ENCODE measurements at places on chromosomes 6 and 20.

- DNase-seq, result no peak
These were observed 101.6 kb upstream of the FRMD1 start for GRCh38 chr6:168180548-168181011.

- DNase-seq, result no peak
These were observed 6.1 kb upstream of the PSORS1C2 start for GRCh38 chr6:31144970-31145340.

GRCh38 chr20:62365814-62366369 lies 1.2 kb downstream of the LAMA5 start:
- DNase-seq, result no peak

DNA sequence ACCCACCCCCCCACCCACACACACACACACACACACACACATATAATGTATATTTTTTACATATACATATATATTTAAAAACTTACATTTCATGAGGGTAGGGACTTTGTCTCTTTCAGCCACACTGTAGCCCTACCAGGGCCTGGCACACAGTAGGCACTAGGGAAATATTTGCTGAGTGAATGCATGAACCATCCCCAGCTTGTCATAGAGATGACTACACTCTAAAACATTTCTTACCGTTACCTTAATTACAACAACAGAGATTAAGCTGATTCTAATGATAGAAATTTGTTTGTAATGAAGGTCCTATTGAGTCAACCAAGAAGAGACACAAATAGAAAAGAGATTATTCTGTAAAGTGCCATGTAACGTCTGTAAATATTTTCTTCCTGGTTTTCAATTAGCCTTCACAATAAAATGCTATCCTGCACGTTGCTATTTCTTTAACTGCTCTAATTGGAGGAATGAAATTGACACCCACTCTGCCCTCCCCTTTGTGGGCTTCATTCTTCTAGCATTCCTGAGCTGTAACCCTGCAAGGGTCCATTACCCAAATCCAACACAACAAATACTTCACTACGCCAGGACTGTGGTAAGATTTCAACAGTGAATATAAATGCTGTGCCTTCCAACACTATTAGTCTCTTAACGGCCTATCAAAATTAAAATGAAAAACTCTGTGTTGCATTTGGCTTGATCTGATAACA lies 30.8 kb downstream of the SIM1 start:
- DNase-seq, result no peak

GRCh38 chr6:43979525-43979924 lies 147.7 kb downstream of the MRPL14 start:
- DNase-seq, result no peak

DNA sequence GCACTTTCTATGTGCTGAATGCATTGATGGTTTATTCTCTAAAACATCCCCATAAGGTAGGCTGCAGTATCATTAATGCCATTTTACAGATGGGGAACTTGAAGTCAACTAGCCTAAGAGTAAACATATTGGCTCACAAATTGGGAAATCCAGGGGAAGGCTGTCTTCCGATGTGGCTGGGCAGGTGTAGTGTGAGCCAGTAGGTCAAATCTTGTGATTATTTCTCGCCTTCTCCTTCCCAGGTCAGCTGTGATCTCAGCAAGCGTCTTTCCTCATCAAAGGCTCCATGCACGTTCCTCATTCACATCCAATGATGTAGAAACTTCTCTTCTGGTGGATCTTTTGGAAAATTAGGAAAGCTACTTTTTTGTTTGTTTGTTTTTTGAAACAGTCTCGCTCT lies 94.1 kb upstream of the SHLD1 start:
- DNase-seq, result no peak

- DNase-seq, result no peak
These were observed 42.0 kb downstream of the VTA1 start for GRCh38 chr6:142189057-142189456.

DNA sequence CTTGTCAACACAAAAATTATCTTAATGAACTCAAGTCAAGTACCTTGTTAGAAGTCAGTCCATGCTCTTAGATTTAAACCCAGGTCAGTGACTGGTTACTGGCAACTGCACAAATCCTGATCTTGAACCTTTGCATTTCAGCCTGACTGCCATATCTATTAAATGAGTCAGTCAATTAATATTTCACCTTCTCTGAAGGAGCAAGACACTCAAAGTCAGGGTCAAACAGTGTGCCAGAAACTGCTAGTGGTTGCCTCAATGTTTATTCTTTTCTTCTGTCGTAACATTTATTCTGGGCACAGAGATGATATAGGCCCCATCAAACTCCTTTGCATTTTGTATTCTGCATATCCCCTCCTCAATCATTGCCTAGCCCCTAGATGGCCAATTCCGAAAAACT lies 193.9 kb upstream of the MOCS1 start:
- DNase-seq, result no peak

- DNase-seq, result no peak
These were observed 6.6 kb upstream of the SRSF6 start for GRCh38 chr20:43450841-43451799.

- DNase-seq, result peak; percentile 26
These were observed 88.1 kb downstream of the MAP3K4 start for GRCh38 chr6:161079566-161080262.

DNA sequence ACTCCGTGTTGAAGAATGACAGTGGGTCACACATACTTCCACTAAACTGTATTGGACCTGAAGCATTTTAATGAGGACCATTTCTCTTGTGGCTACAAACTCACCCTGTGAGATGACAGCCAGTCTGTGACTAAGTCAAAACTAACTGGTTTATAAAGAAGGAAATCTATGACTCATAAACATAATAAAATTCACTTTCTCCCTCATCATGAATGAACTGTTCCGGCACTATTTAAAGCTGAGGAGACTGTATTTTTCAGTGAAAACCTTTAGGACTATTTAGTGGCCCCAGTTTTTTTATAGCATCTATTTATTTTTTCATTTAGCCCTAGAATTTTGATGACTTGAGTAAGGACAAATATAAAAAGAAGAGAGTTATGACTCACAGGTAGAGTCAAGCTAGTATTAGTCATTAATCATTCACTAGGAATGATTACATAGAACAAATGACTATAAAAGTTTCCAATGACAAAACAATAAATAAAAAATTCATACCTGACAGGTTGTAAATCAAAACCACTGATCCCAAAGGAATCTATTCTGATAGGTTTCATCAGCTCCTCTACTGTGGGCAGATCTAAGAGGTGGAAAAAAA lies 34.2 kb downstream of the CEP162 start:
- no peak for DNase-seq

GRCh38 chr6:167826896-167827582 lies at the start of gene AFDN:
Gene AFDN, plus strand, starts transcription at chr6:167826911. Its CDS starts 222 bp downstream, at chr6:167827133.
- no peak for DNase-seq

- DNase-seq, result no peak
These were observed 349.1 kb upstream of the GJE1 start for GRCh38 chr6:141783585-141783984.

- DNase-seq, result no peak
These were observed 182.4 kb downstream of the DLL1 start for GRCh38 chr6:170108456-170108855.

- DNase-seq, result no peak
These were observed 5.1 kb downstream of the KCNS1 start for GRCh38 chr20:45095805-45096238.

DNA sequence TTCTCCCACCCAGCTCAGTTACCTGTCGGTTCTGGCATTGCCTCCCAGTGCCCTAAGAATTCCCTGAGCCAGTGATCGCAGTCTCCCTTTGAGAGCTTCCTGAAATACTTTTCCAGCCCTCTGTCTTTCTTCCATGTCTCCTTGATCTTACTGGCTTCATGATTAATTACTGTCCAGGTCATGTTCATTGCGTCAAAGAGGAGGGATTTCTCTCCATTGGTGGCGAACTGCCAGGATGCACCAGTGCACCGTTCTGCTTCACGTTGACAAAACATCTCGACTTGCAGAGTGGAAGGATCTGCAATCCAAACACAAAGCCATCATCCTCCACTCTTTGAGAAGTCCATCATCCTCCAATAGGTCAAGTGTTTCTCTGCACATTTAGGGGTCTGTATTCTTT lies 8.6 kb downstream of the RAET1E start:
- DNase-seq, result no peak

- no peak for DNase-seq
These were observed 18.4 kb upstream of the IFNGR1 start for GRCh38 chr6:137237413-137238170.

GRCh38 chr6:111173946-111174345 lies 86.6 kb downstream of the SLC16A10 start:
- DNase-seq, result no peak

GRCh38 chr20:25052255-25053194 lies 5.4 kb downstream of the ACSS1 start:
- DNase-seq, result no peak

DNA sequence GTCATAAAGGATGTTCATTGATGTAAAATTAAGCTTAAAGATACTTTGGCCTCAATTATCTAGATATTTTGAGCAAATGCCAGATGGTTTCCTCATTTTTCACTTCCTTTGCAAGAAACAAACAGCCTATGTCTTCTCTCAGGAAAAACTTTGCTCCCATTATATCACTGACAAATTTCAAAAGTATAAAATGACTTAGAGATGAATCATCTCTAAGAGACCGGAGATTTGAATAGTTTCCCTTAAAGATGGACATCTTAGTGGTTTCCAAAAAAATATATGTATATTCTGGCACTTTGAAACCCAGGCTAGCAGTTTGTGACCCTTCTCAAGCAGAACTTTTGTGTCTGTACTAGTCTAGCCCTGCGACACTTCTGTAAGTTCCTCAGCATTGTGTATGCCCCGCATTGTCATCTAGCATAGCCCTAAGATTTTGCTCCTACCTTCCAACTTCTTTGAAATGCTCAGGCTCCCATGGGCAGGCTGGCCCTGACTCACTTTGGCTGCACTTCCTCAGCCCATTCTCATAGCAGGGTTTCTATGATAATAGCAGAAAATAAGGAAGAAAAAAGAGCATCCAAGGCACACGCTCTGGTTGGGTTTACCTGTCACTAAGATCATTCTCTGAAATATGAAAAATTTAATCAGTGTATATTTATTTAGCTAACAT lies 25.7 kb upstream of the POU3F2 start:
- DNase-seq, result no peak

GRCh38 chr6:157287247-157287850 lies 36.0 kb downstream of the TMEM242 start:
- DNase-seq, result no peak

- DNase-seq, result no peak
These were observed 6.8 kb upstream of the BPIFA3 start for GRCh38 chr20:33210371-33210770.

DNA sequence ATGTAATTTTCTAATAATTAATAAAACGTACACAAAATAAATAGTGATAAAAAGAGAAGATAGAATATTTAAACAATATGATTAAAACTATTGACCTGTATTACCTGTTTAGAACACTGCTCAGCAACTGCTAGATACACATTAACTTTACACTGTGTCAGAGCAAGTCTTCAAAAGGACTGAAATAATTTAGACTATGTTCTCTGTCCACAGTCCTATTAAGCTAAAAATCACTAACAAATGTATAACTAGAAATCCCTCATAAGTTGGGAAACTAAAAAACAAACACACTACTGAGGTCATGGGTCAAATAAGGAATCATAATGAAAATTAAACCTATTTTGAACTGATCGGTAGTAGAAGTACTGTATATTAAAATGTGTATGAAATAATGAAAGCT lies 181.7 kb downstream of the QKI start:
- DNase-seq, result no peak

DNA sequence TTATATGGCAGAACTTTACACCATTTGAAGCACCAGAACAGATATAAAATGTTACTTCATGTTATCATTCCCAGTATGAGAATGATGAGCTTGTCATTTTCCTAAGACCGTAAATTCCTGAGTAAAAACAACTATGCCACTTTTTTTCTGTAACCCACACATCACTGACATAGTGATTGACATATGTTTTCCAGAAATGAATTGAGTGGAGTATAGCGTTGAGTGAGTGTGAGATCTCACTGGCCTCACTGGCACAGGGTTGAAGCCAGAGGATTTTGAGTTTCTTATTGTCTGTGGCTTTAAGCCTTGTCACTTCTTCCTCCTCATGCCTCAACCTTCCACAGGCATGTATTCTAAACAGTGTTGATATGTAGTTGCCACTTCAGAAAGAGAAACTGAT lies 62.3 kb downstream of the PDE7B start:
- DNase-seq, result no peak

- DNase-seq, result no peak
These were observed 73.4 kb downstream of the PTPN1 start for GRCh38 chr20:50583442-50584150.

DNA sequence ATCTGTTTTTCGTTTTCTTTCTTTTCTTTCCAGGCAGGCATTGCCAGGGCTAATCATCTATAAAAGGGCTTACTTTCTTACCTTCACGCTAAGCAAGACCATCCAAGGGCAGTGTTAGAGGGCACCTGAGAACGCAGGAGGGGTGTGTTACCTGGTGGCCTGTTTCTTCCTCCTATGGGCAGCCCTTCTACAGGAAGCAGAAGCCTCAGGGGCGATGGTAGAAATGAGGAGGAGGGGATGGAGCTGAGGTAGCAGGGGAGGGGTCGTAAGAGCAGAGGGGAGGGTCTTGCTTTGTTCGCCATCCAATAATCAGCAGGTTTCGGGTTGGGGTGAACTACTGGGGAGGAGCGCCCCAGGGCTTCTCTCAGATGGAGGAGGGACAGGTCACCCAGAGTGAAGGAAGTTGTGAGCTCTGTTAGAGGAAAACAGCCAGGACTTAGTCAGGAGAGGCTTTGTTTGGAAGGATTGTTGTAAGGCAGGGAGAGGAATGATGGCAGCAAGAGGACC lies 1.5 kb upstream of the CCR6 start:
- DNase-seq, result no peak

GRCh38 chr6:122730775-122731386 lies 48.6 kb upstream of the FABP7 start:
- DNase-seq, result no peak

GRCh38 chr6:37174515-37175331 lies 4.8 kb downstream of the PIM1 start:
- no peak for DNase-seq

GRCh38 chr20:25044660-25045342 lies 13.1 kb downstream of the ACSS1 start:
- DNase-seq, result no peak

DNA sequence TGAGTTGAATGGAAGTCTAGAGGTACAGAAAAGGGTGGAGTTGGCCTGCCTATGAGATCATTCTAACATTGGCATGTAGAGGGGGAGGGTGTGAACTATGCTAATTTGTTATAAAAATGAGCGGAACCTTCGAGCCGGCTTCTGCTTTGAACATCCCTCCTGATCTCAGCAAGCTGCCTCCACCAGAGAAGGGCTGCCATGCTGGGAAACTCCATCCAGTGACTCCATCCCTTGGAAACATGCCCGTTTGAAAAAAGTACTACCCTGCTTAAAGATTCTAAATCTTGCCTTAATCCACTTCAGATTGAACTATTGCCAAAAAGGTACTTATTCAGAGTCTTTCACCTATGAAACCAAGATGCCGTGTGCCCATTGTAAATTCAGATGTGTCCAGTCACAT lies 43.6 kb upstream of the TMEM170B start:
- no peak for DNase-seq

DNA sequence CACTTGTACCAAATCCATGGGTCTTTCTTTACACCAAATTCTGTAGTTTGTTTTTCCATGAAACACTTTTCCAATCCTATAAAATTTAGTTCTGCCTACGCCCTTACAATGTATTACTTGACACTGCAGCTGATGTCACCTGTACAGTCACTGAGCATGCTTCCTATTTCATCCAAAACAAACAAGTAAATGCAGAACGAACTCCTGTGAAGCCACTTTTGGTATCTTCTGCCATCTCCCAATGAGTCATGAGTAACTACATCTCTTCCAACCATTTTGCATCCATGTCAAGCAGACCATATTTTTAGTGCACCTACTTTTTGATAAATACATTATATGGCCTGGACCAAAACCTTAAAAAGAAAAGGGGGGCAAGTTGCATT lies 42.4 kb downstream of the HDDC2 start:
- DNase-seq, result no peak

- DNase-seq, result no peak
These were observed 105.3 kb downstream of the HIVEP2 start for GRCh38 chr6:142839686-142840040.
